ENCODE measurements at places on chromosomes 3 and 15.

DNA sequence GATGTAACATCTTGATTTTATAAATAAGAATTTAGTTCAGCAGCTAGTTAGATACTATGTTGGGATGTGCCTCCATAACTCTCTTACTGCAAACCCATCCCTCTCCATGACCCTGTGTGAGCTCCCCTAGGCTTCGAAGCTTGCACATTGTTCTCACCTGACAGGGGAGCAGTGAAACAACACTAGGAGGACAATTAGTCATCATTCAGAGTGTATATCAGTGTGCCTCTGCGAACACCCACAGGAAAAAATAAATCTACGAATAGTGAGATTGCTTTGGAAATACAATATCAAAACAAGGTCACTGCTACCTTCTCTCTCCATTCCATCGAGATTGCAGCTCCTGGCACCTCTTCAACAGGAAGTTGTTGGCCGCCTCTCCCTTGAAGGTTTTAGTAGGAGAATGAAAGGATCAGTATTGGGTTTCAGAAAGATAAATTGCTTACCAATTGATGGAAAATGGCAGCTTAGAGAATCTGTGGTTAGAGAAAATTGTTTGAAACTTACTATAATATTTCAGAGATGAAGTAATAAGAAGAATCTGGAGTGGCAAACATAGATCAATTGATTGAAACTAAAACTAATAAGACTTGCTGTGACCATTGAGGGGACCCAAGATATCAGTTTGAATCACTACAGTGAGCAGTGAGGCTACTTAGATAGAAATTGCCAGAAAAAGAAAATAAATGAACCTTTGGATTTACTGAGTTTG lies 103.2 kb downstream of the CHL1 start:
- no peak for DNase-seq

DNA sequence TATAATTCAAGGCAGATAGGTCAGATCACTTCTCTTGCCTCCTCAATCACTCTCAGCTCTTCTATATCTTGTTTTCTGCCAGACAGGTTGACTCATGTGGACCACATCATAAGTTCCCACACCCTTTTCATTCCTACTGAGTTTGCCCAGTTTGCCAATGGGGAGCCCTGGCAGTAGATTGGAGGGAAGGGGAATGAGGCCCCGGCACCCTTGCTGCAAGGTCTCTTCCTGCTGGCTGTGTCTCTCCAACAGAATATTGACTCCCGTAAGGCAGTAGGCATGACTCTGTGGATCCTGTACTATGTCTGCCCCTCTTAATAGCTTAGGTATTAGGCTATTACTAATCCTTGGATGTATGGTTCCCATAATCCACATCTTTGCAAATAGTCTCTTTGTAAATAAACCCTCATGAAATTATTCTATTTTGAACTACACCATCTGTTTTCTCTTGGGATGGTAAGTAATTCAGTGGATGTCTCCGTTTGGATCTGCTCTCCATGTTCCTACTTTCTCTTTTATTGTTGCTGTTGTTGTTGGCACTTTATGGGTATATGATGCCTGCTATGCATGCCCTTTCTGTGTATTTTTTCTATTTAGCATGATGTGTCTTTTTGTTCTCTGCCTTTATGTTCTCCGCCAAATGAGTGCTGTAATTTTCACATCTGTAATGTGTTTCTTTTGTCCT lies 65.5 kb upstream of the DCBLD2 start:
- no peak for DNase-seq

DNA sequence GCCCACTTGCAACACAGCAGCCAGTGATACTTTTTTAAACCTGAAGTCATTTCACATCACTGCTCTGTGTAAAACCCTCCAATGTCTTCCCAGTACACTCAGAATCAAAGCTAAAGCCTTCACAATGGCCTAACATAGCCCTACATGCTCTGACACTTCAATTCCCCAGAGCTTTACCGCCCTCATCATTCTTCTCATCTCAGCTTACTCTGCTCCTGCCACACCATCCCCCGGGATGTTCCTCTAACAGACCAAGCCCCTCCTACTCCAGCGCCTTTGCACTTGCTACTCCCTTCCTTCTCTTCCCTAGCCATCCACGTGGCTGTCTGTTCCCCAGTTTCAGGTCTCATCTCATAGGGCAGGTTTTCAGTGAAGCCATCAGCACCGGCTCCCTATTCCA lies 194.0 kb downstream of the SSR3 start:
- DNase-seq: no peak

- no peak for DNase-seq
These were observed 74.0 kb downstream of the SATB1 start for GRCh38 chr3:18351069-18351628.

DNA sequence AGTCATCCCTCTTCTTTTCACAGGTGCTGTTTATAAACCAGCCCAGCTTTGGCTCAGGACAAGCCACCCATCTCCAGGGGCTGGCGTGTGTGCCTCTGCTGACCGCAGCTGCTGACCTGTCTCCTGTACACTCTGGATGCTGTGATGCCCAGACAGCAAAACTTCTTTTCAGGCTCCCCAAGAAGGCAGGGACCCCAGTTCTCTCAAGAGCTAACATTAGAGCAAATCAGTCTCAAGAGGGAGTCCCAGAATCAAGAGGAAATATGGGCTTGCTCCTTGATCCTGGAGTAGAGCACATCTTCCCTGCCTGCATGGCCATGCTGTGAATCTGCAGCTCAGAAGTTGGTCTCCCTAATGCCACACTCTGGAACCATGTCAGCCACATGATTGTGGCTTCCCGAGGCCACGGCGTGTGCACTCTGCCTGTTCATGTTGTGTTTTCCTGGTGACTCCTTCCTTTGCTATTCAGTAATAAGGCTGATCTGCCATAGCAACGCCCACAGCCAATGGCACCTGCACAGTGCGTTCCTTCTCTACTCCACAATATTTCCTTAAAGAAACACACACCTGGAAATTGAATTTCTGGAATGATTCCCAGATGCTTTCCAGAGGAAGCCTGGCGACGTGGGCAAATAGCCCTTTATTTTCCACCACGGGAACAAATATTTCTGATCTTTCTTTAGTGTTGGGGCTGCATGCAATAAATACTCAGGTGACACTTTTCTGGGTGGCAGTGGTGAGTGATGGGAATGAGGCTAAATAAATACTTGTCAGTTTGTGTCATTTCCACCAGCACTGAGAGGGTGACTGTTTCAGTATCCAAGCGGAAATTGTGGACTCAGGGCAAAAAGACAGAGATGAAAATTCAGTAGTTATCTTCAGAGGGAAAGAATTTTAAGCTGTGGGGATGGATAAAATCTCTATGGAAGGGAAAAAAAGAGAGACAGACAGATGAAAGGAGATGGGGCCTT lies 21.9 kb upstream of the THSD4 start:
- peak; percentile 77 for DNase-seq

- no peak for DNase-seq
These were observed 30.5 kb upstream of the PXYLP1 start for GRCh38 chr3:141201122-141201521.

DNA sequence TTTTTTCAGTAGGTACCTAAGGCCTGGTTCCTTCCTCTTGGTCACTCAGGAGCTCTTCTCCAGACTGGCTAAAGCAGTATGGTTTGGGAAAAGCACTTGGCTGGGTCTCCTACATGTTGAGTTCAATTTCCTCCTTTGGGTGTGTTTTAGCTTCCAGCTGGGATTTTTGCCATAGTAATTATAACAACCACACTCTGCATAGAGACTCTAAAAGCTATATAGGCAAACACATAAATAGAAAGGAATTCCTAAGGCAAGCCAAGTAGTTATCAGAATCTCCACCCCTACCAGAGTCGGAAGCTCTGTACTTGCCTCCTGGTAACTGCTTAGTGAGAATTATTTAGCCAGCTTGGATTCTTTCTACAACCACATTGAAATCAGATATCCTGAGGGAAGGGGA lies 48.6 kb downstream of the FOXL2 start:
- no peak for DNase-seq

DNA sequence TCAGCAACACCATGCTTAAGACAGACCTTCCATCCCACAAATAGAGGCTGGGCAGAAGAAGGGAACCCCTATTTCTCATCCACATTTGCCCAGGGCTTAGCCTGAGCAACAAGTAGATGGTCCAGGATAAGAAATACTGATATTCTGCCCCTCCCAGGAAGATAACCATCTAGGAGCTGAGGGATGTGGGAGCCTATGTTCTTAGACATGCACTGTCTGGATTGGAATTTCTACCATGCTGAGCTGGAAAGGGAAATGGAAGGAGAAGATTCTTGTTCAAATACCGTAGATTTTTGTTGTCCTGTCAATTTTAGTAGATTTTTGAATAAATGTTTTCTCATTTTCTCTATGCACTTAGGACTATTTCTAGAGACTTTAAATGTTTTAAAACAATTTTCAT lies 450.7 kb upstream of the SEMA6D start:
- DNase-seq: no peak

DNA sequence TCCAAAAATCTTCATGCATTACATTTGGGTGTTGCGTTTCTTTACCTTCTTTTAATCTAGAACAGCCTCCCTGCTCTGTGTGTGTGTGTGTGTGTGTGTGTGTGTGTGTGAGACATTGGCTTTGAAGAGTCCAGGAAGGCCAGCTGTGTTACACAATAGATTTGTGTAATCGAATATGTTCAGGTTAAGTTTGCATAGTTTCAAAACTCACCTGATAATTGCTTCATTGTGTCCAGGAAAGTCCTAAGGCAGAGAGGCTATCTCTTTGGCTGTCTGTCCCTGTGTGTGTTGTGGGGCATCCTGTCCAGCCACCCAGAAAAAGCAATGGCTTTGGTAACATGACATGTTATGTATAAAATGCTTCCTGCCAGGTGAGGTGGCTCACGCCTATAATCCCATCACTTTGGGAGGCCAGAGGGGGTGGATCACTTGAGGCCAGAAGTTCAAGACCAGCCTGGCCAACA lies 37.5 kb downstream of the ZNF710 start:
- no peak for DNase-seq

DNA sequence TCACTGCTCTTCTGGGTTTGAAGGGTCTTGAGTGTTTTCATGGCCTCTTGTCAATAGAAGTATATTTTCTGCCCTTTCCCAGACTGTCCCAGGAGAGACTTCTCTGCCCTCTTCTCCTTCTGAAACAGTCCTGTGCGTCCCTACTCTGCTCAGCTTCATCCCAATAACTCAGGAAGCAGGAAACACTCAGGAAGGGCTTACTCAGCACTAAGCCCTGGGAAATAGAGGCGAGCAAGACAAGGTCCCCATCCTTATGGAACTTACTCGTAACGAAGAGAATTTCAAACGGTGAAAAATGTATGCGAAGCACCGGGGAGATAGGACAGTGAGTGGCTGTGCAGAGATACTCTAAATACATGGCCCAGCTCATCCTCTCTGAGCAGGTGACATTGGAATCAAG lies 52.8 kb upstream of the TFRC start:
- DNase-seq: no peak

GRCh38 chr3:123421353-123422174 lies 27.3 kb downstream of the ADCY5 start:
- peak; percentile 65 for DNase-seq

All from mucosa of descending colon (tissue), 3 donors.